Hair follicle dermal papilla cell (primary cell): ENCODE measurements at places on chromosomes 16 and 17. TPM values are rescaled to one million over a fixed set of nuclear protein-coding genes. Genes with fewer than 3 reads are reported as not detected.

WDR59 gene
- 14.9 and 26.3 TPM in 2 replicates for total RNA-seq

CDH11 gene
- 887 and 998 TPM in 2 replicates for total RNA-seq

ADAD2 gene
- not detected in 2 replicates for total RNA-seq

TNFSF13 gene
- total RNA-seq, result 1.2 and 1.5 TPM in 2 replicates

CES5A gene
- total RNA-seq, result not detected in 2 replicates

GRAP gene
- 0.32 TPM in 1 of 2 replicates, not detected in the other for total RNA-seq

CDH5 gene
- under 0.01 TPM in 1 of 2 replicates, not detected in the other for total RNA-seq

NEK8 gene
- total RNA-seq, result 5.2 TPM in 2 replicates

C17orf107 gene
- 4.4 and 5.8 TPM in 2 replicates for total RNA-seq

TMC6 gene
- 1.9 and 3.9 TPM in 2 replicates for total RNA-seq

ARHGDIG gene
- not detected in 2 replicates for total RNA-seq
